ENCODE measurements at places on chromosomes 2 and 18. TPM values are rescaled to one million over a fixed set of nuclear protein-coding genes. Genes with fewer than 3 reads are reported as not detected.

Gene HOXD9
- polyA plus RNA-seq = not detected

Gene TBR1
- polyA plus RNA-seq = not detected

DNA sequence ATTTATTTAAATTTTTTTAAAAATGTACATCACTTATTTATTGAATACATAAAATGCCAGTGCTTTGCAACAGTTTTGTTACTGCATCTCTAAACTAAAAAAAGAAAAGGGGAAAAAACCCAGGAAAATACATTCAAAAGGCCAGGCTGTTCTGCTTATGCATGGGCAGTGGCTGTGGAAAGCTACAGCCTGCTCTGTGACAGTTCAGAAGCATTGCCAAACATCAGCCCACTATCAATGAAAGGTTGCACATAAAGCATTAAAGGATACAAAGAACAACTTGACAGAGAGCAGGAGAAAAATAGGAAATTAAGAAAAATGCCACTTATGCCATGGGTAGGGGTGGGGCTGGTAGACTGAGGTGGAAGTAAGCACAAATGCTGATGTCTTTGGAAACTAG, 128.2 kb downstream of the FIGN start:
- no peak for DNase-seq

GRCh38 chr2:84873350-84873749, 7.5 kb downstream of the TRABD2A start:
- DNase-seq = no peak

Gene SIX3
- polyA plus RNA-seq = not detected

DNA sequence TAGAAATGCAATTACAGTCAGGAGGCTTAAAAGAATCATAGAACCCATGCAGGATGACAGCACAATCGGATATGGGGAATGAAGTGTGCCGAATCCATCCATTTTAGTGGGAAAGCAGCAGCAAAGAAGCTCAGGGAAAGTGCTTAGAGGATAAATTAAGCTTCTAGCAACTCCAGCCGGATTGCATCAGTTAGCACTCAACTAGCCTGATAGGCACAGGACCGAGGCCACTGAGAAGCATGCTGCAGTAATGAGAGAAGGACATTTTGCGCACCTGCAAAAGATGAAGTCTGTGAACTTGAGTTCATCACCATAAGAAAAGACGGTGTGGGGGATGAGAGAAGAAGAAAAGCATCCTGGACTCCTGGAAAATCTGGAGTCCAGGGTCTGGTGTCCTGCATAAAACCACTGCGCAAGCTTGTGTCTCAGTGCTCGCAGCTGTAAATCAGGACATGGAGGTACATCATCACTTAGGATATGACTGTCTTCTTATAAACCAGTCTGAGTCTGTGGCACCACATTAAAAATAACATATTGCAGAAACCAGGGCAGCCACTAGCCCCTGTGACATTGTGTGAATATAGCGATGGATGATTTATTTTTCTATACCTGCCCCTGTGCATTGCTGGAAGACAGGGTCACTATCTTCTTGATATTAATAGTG, 665.5 kb upstream of the SOX11 start:
- DNase-seq = no peak

GRCh38 chr2:168939918-168940317, 38.8 kb downstream of the G6PC2 start:
- DNase-seq = no peak

DNA sequence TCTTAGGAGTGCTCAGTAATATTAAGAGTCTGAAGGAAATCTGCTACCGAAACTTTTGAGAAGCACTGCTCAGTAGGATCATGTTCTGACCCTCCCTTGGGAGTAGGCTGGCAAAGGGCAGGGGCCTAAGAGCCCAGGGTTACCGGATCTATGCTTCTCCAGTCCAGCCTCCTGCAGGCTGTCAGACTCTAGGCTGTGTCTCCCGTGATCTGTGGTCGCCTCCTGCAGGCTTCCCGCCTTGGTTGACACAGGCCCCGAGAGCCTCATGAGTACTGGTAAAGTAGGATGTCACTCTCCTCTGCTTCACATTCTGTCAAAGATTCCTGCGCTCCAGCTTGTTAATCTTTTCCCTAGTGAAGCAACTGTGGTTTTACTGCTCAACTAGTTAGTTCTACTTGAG, 647.8 kb upstream of the RAB6C start:
- no peak for DNase-seq

Gene LHCGR
- 0.04 TPM for polyA plus RNA-seq

DNA sequence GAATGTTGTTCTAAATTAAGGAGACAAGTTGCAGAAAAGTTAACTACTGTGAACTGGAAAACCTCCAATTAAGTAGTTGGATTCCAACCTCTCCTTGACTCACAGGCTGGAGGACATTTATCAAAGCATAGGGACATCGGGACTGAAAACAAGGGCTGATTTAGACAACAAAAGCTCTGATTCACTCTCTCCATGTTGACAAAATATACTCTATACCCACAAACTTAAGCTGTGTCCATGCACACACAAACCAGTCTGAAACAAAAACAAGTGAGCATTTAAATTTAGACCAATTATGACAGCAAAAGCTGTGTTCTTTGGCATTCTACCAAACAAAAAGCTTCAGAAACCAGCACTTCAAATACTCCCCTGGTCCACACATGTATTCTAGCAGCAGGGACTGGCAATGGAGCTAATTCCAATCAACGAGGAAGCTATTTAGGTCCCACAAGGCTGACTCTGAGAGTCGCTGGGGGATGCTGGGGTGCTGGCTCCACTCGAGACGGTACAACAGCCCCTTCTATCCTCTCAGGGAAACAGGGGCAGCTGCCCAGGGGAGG, 71.4 kb downstream of the NXPH2 start:
- DNase-seq = no peak

GRCh38 chr18:59861009-59861408, 38.8 kb upstream of the PMAIP1 start:
- DNase-seq = no peak

DNA sequence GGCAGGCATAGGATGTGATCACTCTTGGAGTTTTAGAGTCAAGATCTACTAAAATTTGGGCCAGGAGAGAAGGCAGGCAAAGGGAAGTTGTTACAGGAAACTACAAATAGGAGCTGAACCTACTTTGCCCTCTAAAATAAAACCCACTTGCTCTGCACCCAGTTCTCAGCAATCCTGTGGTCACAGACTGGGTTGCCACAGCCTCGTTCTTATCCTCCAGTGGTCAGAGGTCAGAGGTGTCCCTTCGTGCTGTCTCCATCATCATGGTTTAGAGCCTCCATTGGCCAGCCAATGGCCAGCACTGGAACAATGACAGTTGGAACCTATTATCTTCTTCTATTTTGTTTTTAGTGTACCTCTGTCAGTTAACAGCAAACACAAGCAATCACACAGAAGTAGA, 90.7 kb upstream of the TNP1 start:
- DNase-seq = no peak

- no peak for DNase-seq
Observed at GRCh38 chr2:151862700-151863099, 34.5 kb upstream of the ARL5A start.

GRCh38 chr18:27110319-27110718, 74.8 kb downstream of the CHST9 start:
- no peak for DNase-seq

DNA sequence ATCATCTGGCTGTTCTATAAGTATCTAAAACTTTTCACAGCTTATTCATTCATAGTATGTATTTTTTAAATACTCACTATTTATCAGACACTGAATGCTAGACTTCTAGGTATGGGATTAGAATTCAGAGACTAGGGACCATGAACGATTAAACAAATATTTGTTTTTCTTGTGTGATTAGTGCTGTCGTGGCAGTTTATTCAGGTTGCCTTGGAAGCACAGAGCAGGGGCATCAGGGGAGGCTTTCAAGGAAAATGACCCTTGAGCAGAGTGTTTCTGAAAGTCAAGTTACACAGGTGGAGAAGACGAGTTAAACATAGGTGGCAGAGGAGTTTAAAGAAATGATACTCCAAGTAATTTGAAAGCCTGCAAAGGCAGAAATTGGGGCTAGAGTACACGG, 5.7 kb downstream of the SPOPL start:
- peak; percentile 43 for DNase-seq

- DNase-seq = no peak
Observed at GRCh38 chr2:74291886-74292621, 51.2 kb downstream of the SLC4A5 start.

Gene KIAA2012
- not detected for polyA plus RNA-seq

- DNase-seq = no peak
Observed at GRCh38 chr18:80210312-80211083, 36.8 kb downstream of the PARD6G start.

DNA sequence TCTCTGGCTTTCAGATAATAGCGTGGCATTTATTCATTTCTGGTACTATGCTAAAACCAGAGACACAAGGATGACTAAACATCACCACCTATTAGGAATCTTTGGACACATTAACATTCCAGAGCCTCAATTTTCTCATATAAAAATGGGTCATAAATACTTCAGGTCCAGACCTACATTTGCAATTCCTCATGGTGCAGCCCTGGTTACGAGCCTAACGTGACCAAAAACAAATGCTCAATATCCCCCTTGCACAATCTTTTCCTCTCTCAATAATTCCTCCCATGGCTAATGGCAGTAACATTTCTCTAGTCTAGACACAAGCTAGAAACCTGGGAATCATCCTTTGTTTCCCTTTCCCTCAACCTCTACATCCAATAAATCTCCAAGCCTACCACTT, 112.8 kb upstream of the NABP1 start:
- no peak for DNase-seq

- DNase-seq = no peak
Observed at GRCh38 chr2:62727876-62728566, 22.5 kb downstream of the EHBP1 start.

- DNase-seq = no peak
Observed at GRCh38 chr18:3723554-3723953, 273.6 kb downstream of the TGIF1 start.

DNA sequence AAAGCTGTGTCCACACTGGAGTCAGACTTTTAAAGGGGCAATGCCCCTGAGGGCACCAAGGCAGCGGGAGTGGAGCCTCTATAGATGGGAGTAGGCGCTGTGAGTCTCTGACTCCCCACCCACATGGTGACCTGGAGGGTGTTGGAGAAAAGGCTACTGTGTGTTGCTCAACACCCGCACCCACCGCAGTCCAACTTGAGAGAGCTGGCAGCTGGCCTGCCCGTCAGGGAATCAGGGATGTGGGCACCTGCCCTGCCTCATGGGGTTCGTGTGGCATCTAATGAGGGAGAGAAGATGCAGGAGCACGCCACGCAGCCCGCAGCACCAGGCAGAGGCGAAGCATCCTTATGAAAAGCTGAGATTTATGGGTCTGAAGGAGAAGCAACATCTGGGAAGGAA, 84.2 kb downstream of the KLHL29 start:
- no peak for DNase-seq

DNA sequence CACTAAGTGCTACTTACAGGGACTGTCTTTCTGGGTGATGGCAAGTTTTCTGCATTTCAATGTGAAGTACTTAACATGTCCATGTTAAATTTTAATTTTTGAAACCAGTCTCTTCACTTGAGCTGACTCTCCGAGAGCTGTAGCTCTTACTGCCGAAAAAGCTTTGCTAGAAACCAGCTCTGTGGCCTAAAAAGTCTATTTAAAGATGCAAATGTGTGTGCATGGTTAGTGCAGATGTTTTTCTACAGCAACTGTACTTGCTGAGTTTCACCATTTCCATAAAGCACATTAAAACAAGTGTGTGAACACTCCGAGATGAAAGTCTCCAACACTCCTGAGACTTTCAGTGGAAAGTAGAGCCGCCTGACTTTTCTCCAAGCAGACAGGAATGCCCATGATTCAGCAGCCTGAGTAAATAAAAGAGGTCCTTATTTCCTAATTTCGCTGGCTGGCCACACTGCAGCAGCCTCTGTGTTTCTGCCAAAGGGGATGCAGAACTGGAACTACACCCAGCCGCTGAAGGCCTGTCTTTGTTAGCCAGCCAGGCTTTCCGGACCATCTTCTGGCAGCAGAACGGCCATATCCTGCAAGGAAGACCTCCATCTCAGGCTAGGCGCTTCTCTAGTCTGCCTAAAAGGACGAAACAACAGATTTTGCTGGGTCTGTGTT, 121.2 kb downstream of the ZNF521 start:
- DNase-seq = peak; percentile 27

- no peak for DNase-seq
Observed at GRCh38 chr2:230893338-230893737, 28.6 kb downstream of the ITM2C start.

DNA sequence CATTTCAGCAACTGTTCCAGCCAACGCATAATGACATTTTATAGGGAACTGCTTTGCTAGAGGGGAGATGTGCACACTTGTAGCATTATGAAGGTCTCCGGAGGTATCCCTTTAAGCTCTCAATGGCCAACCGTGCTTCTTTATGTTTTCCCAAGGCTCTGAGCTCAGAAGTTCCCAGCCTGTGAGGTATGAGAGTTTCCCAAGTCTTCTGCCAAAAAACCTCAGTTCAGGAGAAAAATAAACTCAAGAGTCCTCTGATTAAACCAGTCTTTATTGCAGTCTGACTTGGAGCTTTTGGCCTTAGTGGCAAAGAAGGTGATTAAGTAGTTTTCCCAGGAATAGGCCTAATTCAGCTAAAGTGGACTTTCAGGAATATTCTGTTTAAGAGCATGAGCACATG, 35.4 kb upstream of the ZNF532 start:
- no peak for DNase-seq

Gene RGPD3
- not detected for polyA plus RNA-seq

- no peak for DNase-seq
Observed at GRCh38 chr2:20992201-20992711, 51.6 kb downstream of the APOB start.

- no peak for DNase-seq
Observed at GRCh38 chr2:127632592-127633489, 13.1 kb upstream of the GPR17 start.

Gene RIT2
- polyA plus RNA-seq = not detected

Gene CD8A
- 1.8 TPM for polyA plus RNA-seq

DNA sequence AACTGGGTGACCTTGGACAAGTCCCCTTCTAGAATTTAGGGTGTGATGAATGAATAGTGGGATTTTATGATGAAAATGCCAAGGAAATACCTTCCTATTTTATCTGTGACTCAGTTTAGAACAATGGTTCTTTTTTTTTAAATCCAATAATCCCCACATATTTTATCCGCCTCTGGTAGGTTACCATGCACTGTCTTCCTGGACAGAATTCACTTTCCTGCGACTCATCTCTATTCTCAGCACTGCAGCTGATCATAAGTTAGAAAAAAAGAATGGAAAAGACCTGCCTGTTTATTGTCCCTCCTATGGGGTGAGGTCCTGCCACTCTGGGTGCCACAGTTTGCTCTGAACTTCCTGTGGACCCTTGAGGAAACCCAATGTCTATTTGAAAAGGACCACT, 73.1 kb downstream of the IRS1 start:
- DNase-seq = no peak

GRCh38 chr2:182854375-182855105, 11.9 kb downstream of the FRZB start:
- no peak for DNase-seq

GRCh38 chr2:208618220-208618619, 211.6 kb downstream of the PTH2R start:
- DNase-seq = no peak

GRCh38 chr2:134103196-134103595, 150.7 kb upstream of the MGAT5 start:
- DNase-seq = no peak

GRCh38 chr18:59609654-59610053, 87.6 kb downstream of the CCBE1 start:
- no peak for DNase-seq

Data from small intestine (tissue), 16 donors.